ENCODE measurements at places on chromosomes 5 and 9.

- DNase-seq: no peak
These were observed 187.1 kb downstream of the AOPEP start for GRCh38 chr9:94913550-94913949.

GRCh38 chr5:69046375-69046957, 47.3 kb upstream of the SLC30A5 start:
- no peak for DNase-seq

GRCh38 chr9:126502417-126503332, 111.1 kb upstream of the LMX1B start:
- DNase-seq: no peak

DNA sequence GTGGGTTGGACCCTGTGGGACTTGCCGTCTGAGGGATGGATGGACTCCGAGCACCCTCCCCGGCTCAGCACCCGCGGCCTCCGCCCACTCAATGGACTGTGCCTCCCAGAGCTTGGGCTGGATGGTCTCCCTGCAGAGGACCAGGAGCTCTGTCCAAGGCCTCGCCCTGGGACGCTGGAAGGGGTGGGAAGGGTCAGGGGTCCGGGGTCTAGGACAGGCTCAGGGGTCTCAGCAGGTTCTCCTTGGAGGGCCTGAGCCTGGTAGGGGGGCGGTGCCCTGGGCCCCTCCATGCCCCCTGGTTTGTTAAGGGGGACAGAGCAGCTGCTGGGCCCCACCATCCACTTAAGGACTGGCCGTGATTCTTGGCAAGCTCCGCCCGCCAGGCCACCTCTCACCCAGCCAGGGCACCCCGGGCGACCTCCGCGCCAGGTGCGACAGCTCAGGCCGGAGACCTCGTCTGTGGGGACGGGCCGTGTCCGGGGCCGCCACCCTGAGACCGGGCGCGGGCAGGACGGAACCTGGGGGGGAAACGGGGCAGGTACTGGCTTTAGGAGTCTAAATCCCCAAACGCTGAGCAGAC, 29.2 kb downstream of the EXOC3 start:
- no peak for DNase-seq

DNA sequence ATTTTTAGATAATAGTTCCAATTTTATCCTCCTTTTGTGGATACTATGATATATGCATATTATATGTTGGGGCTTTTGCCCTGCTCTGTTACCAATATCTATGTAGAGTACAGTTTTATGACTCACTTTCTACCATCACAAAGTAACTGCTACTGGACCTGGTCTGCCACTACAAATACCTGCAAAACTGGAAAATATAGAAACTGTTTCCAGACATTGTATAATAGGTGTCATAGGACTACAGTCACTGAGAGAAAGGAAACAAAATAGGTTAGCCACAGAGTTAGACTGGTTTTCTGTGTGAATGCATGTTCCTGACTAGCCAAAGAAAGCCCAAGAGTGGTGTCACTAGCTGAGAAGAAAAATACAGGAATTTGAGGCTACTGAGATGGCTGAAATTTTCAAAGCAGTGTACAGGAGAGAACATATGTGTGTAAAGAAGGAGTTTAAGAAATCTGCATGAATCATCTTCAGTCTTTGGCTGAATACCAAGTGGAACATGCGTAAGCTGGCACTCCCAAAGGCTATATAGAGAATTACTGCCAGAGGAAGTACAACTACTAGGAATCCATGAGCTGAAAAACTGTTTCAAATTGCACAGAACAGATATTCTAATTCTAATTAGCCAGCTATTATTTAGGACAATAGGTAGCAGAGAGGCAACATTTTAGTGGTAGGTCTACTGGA, 29.0 kb upstream of the FAM174A start:
- no peak for DNase-seq
